Smooth muscle cell of bladder (primary cell): ENCODE measurements at places on chromosomes 5 and 9. TPM values are rescaled to one million over a fixed set of nuclear protein-coding genes. Genes with fewer than 3 reads are reported as not detected.

Gene MTRR
- 23.9 and 25.2 TPM in 2 replicates for total RNA-seq

Gene FAM221B
- total RNA-seq, result not detected in 2 replicates

Gene IFNA13
- total RNA-seq, result not detected in 2 replicates

Gene SLC6A19
- total RNA-seq, result not detected in 2 replicates

Gene OR1L8
- total RNA-seq, result not detected in 2 replicates

Gene CA9
- total RNA-seq, result 2.0 and 16.1 TPM in 2 replicates
